ENCODE measurements at places on chromosomes 5 and 9.

DNA sequence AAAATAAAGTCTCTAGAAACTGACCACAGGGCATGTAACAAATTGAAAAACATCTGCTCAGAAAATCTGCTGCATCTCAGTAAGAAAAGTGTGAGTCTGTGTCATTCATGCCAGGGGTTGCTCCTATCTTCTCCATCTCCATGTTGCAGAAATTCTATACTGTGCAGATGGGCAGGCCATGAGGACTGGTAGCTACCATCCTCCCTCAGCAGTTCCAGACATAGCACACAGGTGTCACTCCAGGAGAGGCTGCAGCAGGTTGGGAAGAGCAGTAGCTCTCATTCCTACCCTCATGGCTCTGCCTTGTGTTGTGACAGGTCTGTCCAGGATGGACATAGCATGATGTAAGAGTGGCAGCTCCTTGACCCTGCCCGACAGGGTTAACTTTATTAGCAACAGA, 173.4 kb downstream of the NDUFS4 start:
- no peak for DNase-seq

GRCh38 chr5:128536254-128537220, 1.5 kb downstream of the FBN2 start:
- DNase-seq, result peak; percentile 21

DNA sequence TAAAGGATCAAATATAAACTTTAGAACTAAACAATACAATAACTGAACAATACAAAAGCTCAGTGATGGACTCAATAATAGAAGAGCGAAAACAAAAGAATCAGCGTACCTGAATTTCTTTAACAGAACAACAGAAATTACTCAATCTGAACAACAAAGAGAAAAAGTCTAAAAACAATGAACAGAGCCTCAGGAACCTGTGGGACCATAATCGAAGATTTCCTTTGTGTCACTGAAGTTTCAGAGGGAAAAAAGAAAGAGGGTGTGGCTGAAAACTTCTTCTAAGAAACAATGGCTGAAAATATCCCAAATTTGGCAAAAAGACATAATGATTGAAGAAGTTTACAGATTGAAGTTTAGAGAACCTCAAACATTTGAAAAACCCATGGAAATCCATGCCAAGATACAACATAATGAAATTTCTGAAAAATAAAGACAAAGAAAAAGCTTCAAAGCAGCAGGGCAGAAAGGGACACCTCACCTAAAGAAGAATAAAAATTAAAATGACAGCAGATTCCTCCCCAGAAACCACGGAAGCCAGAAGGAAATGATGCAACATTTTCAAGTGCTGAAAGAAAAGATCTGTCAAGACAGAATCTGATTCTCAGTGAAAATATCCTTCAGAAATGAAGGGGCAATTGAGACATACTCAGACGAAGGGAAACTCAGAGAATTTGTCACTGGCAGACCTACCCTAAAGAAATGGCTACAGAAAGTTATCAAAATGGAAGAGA, 288.8 kb downstream of the ARL15 start:
- no peak for DNase-seq

GRCh38 chr9:77236693-77237092, 59.4 kb downstream of the VPS13A start:
- no peak for DNase-seq

GRCh38 chr5:179061025-179061424, 852 bp downstream of the ZNF354C start:
- DNase-seq, result no peak

All from left renal pelvis (tissue), 4 donors.